ENCODE measurements at places on chromosomes 4 and X.

- DNase-seq, result no peak
Observed at GRCh38 chrX:13059637-13060499, 15.4 kb upstream of the FAM9C start.

DNA sequence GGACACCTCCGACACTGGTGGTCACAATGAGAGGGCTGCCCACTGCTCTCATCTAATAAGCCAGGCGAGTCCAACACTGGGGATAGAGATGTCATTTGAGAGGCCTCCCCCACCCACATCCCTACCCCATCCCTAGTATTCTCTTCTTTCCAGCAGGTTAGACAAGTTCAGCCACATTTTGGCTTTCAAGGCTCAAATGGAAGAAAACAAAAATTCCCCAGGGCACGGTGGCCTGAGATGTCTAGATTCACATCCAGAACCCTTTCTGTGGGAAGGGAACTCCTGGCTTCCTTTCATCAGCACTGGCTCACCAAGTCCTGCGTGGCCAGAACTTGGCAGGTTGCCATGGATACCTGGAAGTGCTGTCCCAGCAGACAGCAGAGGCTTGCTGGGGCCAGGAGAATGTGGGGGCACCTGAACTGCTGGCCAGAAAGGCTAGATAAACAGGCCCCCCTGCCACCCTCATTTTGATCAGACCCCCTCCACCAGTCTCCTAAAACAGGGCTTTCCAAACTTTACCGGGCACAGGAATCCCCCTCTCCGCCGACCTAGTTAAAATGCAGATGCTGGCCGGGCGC is 1.3 kb upstream of the NYX start:
- no peak for DNase-seq

GRCh38 chr4:149409146-149409545 is 406.5 kb downstream of the IQCM start:
- no peak for DNase-seq

GRCh38 chrX:97117572-97117971 is 233.9 kb downstream of the RPA4 start:
- no peak for DNase-seq

- DNase-seq, result no peak
Observed at GRCh38 chrX:97102938-97103337, 219.2 kb downstream of the RPA4 start.

Measured in stimulated activated CD8-positive, alpha-beta memory T cell treated with anti-CD3 and anti-CD28 coated beads, Interleukin-7, amount 100 ng/mL, for 1 hour (primary cell).